Common myeloid progenitor, CD34-positive (primary cell): ENCODE measurements at places on chromosomes 5 and 9.

GRCh38 chr5:58551492-58551891 lies 31.4 kb upstream of the RAB3C start:
- peak; percentile 4 for DNase-seq

DNA sequence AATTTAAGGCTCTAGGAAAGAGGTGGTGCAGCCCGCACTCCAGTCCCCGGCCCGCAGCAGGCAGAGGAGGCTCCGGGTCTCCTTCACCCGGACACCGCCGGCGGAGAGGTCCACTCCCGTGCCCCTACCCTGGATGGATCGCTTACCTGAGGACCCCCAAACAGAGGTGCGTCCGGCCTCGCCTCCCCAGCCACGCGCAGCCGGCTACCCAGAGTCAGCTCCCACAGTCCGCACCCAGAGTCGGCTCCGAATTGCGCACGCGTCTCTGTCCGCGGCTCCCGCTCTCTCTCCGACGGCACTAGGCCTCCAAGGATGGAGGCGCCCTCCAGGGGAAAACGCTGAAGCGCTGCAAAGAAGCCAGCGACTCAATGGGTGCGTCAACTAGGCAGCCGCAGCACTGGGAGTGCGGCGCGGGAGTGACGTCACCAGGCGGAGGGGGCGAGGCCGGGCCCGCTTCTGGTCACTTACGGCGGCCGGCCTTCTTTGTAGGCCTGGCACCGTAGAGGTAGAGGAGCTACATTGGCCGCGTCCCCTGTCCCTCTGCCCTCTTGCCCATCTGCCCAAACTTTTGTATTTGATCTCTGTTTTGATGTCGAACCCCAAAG lies at the start of gene ELP1:
Gene ELP1, minus strand, starts transcription at position 407 of the 605 bp plus-strand sequence. CDS start 2,978 bp downstream, outside the sequence.
- DNase-seq, result peak; percentile 96

DNA sequence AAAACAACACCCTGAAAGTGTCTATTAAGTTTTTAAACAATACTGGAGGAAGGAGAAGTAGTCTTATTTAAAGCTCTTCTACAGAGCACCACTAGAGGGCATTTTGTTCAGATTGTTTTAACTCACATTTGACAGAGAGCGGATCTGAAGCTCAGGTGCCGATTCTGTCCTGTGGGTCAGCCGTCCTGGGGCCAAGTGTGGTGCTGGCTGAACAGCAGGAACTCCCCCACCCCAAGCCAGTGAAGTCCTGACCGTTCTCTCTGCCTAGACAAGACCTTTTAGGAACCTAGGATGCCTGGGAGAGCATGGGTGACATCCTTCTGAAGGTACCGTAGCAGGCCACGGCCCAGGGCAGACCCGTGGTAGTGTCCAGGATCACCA lies 3.9 kb downstream of the EXOC3 start:
- DNase-seq, result peak; percentile 72

DNA sequence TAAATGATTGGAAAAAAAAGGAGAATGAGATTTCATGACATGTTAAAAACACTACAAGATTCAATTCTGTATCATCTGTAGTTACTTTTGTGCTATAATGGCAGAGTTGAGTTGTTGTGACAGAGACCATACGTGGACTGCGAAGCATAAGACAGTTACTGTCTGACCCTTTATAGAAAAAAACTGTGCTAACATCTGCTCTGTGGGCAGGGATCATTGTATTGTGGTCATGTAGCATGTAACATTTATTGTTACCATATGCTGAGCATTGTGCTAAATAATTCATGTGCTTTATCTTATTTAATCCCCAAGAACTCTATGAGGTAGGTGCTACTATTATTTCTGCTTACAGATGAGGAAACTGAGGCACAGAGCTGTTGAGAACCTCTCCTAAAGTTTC lies 147.3 kb upstream of the HMHB1 start:
- no peak for DNase-seq

DNA sequence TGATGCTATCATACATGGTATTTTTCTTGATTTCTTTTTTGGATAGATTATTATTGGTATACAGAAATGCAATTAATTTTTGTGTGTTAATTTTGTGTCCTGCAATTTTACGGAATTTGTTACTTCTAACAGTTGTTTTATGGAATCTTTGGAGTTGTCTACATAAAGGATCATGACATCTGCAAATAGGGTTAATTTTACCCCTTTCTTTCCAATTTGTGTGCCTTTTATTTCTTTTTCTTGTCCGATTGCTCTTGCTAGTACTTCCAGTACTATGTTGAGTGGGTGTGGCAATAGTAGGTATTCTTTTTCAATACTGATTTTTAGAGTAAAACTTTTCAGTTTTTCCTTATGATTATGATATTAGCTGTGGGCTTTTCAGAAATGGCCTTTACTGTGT lies 111.5 kb downstream of the MACROH2A1 start:
- no peak for DNase-seq

- DNase-seq, result no peak
These were observed 864 bp upstream of the GRIN3A start for GRCh38 chr9:101739311-101739710.

- DNase-seq, result no peak
These were observed 34.4 kb upstream of the ELL2 start for GRCh38 chr5:95995962-95996489.

GRCh38 chr5:149543361-149544027 lies 7.7 kb downstream of the CSNK1A1 start:
- DNase-seq, result peak; percentile 48

GRCh38 chr5:16886793-16887345 lies 49.2 kb downstream of the MYO10 start:
- no peak for DNase-seq

DNA sequence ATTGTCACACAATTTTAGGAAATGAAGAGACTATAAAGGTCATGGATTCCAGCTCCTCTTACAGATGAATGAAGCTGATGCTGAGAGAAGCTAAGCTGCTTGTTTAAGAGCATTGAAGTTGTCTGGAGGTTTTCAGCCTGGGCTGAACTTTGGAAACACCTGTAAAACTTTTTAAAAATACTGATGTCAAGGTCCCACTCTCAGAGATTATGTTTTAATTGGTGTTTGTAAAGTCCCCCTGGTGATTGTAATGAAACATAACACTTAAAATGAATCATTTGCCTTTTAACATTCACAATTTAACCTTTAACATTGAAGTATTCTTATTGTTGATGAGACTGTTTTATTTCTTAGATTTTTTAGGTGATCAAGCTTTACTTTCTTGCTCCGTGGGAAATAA lies 16.4 kb downstream of the RAD23B start:
- peak; percentile 24 for DNase-seq

DNA sequence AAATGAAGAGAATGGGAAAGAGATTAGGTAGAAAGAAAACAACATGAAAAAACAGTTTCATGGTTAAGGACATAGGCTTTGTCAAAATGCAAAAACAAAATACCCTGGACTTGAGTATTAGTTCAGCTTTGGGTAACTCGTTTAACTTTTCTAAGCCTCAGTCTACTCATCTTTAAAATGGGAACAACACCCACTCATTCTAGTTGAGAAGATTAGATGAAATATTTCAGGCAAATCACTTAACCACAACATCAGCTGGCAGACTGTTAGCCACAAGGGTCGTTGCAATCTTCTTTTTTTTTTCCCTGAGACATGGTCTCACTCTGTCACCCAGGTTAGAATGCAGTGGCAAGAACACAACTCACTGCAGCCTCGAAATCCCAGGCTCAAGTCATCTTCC lies 185.6 kb downstream of the DCP2 start:
- DNase-seq, result peak; percentile 1
